PC-9 (cell line): ENCODE measurements at places on chromosomes 3 and 15.

DNA sequence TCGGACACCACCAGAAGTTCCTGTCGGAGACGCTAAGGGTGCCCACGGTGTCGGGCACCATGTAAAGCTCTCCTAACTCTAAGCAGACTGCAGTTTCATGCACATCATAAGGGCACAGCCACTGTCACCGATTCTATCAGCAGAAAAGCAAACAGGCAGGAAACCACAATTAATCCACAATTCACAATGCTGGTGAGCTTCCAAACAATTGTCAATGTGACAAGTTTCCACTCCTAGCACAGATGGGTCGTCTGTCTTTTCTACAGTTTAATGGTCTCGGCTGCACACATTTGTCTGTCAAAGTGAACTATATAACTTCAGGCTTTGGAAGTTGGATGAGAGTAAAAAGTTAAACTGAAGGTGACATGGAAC lies 8.8 kb upstream of the OCA2 start:
- DNase-seq = no peak

DNA sequence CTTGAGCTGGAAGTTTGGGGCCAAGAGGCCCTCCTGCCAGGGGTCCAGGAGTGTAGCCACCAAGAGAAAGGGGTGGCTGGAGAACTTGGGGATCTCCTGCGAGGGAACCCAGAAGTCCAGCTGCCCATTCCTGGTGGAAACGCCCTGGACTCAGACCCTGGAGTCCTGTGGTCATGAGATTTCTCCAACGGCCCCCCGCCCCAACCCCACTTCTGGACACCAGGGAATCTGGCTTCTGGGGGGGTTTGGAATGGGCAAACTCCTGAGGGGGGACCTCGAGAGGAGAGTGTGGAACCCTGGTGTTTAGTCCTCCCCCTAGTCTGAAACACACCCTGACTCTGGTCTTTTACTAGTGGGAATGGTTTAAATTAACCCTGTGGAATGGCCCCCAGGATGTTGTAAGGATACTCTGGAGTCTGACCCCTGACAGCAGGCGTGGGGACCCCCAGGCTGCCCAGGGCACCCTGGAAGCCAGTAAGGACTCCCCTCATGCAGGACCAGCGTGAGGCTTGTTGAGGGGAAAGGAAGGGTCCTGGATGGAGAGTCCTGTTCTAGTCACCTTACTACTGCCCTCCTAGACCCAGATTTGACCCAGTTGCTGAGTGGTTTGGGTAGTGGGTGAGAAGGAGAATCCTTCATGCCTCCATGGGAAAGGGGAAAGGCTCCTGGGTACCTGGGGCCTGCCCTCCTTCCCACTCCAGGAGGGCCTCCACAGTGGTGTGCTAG lies 540 bp downstream of the KLHDC8B start:
- DNase-seq = no peak

GRCh38 chr3:152084441-152085158 lies 184.1 kb upstream of the MBNL1 start:
- DNase-seq = no peak

- DNase-seq = no peak
Measured at GRCh38 chr3:46979958-46980497, 562 bp downstream of the NBEAL2 start.

DNA sequence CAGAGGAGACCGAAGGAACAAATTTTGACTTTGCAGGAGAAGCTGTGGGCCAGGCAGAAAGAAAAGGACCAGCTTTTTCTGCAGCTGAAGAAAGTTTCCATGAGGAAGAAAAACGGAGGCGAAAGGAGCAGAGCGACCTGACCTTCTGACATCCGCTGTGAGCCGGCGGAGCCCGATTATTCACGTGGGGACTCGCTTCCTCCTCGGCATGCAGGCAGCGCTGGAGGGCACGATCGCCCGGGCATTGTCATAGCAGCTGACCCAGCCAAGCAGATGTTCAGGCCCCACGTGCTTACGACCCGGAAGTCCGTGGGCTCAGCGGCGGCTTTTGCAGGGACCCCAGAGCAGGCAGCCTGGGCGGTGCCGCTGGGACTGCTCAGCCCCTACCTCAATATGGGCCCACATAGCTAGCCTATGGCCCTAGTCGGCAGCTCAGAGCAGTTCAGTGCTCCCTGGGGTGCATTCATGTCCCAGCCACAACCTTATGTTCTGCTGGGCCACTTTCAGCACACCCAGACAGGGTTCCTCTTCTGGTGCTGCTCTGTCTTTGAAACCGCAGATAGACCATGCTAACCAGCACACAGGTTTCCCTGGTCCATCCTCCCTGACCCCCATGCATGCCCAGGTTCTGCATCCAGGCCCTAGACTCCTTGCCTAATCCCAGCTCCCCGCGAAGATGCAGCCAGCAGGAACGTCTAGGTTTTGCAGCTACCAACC lies 10.5 kb upstream of the EIF4A2 start:
- DNase-seq = no peak

DNA sequence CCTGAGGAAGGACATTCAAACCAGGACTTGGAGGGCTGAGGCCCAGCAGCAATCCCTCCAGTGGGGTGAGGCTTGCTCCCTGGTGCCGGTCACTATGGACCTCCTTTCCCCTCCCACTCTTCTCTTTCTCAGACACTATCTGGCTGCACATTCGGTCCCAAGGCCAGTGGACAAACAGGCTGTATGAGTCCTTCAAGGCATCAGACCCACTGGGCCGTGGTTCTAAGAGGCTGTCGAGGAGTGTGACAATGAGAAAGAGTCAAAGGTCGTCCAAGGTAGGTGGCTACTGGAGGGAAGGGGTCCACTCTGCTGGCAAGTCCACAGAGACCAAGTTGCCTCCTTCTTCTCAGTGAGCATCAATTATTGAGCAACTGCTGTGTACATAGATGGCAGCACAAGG lies 28.0 kb downstream of the NOX5 start:
- DNase-seq = no peak

DNA sequence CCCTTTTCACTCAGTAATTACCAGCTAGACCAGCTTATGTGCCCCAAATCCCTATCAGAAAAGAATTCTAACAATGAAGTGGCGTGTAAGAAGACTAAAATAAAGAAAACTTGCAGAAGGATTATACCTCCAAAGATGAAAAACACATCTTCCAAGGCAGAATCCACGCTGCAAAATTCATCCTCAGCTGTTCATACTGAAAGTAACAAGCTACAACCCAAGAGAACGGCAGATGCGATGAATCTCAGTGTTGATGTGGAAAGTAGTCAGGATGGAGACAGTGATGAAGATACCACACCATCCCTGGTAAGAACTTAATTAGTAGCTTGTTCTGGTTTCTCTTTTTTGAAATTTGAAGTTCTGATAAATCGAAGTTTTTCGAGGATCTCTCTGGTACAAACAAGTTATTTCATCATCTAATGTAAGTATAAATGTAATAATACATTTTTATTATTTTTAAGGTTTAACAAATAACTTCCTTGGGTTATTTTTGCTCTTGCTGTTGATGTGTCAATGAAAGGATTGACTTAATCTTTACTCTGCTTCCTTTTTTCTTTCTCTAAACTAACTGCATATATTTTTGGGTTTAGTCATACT lies 1.4 kb downstream of the WDR76 start:
- DNase-seq = no peak

DNA sequence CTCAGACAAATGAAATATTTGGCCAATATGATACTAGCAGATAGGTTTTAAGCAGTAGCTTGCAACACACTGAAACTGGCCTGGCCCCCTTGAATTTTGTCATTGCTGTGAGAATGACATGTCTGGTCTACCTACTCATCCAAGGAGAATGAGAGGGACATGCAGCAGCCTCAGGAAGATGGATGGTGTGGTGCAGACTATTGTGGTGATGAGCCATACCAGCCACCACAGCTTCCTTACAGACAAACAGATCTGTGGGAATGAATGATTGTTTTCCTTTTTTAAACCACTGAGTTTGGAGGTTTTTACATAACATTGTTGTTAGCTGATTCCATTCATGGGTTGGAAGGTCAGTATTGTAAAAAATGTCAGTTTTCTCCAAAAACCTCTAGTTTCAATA lies 133.7 kb upstream of the POU1F1 start:
- no peak for DNase-seq

DNA sequence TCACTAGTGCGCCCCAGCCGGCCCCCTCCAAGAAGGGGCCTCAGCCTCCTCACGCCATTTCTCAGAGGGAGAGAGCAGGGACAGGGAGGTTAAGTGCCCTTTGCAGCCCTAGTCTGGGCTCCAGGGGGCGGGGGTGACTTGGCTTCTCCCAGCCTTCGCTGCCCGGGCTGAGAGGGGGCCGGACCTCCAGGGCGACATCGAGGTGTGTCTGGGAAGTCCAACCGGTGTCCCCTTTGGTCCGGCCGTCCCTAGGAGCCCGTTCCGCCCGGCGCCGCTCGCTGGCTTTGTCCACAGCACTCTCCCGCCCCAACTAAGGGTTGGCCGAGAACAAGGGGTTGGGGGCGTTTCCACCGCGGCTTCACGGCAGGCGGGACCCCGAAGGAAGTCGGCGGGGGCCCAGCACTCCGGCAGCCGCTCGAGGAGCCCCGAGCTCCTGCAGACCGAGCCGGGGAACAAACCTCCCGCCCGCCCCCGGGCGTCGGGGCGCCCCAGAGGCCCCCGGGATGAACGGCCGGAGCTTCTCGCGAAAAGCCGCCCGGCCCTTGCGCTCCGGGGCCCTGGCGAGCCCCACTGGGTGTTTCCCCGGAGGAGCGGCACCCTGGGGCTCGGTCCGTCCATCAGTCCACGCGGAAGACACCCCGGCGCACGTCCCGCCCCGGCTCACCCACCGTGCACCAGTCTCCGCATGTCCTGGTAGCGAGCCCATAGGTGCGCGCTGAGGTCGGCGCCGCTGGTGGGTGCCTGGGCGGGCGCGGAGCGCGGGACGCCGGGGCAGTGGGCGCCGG lies 627 bp downstream of the NT5DC2 start:
- DNase-seq = peak; percentile 22

GRCh38 chr3:2098398-2099027 lies at the start of gene CNTN4:
Gene CNTN4 (plus strand): TSS chr3:2098866.
- DNase-seq = no peak

DNA sequence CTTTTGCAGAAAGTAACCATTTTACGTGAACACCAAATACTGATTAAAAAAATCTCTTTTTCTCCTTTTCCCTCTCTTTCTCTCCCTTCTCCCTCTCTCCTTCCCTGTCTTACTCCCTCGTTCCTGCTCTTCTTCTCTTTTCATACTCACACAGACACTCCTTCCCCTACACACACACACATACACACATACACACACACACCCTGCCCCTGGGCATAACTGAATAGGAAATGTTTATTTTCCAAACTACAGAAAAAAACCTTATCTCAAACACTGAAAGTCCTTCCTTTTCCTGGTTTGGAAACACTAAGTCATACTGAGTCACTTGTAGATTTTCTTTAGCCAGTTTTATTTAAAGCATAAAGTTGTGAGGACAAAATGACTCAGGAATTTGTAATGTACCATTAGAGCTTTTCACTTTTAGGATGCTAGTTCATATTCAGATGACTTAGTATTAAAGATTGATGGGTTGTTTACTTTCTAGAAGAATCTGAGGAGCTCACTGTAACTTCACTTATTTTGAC lies 62.4 kb downstream of the MBNL1 start:
- peak; percentile 75 for DNase-seq

DNA sequence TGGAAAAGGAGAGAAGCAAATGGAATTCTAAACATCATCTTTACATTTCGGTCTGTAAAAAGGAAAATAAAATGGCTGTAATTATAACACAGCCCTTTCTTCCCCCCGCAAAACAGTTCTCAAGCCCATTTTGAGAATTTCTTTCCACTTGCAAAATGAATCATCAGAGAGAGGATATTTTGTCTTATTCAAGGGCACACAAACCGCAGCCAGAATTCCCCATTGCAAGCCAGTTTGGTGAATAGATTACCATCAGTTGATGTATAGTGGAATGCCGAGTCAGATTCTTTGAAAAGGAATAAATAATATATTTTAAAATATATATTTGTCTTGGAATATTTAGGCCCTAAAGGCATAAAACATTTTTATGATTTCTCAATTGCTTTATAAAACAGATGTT lies 420.4 kb upstream of the SEMA6D start:
- DNase-seq = no peak

DNA sequence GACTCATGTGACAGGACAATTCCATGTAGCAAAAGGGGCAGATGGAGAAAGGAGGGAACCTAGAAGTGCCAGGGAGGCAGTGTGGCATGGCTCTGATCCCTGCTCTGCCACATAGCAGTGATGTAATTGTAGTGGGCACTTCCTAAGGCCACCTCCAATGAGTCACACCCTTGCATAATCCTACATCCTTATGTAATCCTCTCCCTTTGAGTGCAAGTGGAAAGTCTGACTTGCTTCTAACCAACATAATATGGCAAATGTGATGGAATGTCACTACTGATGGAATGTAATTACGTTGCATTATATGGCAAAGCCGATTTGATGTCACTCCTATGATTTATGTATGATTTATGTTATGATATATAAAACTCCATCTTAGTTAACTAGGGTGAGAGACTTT lies 72.9 kb upstream of the ATP2C1 start:
- DNase-seq = peak; percentile 46

- no peak for DNase-seq
Measured at GRCh38 chr15:33059184-33059583, 135.3 kb downstream of the FMN1 start.

- DNase-seq = peak; percentile 37
Measured at GRCh38 chr15:51382787-51383186, 41.3 kb downstream of the GLDN start.

GRCh38 chr15:81330366-81331090 lies 6.6 kb upstream of the STARD5 start:
- no peak for DNase-seq

GRCh38 chr3:183283886-183284285 lies 30.8 kb downstream of the B3GNT5 start:
- DNase-seq = no peak

- no peak for DNase-seq
Measured at GRCh38 chr3:164004205-164004604, 1074.1 kb downstream of the SI start.

- peak; percentile 96 for DNase-seq
Measured at GRCh38 chr3:9897408-9898372, 5.0 kb upstream of the IL17RE start.

DNA sequence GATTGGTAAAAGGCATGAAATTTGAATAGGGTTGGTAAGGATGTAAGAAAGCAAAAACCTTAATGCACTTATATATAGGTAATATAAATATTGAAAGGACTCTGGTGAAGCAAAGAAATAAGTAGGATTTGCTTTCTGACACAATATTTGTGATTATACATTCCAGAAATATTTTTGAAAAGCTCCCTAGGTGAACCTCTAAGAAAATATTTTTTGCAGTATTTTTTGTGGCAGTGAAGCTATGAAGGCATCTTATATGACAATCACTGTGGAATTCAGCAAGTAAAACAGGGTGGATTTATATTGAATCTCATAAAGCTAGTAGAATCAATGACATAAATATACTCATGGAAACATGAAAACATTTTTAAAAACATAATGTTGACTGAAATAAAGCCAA lies 119.6 kb upstream of the EPHA3 start:
- no peak for DNase-seq
